ENCODE measurements at places on chromosomes 7 and 10.

DNA sequence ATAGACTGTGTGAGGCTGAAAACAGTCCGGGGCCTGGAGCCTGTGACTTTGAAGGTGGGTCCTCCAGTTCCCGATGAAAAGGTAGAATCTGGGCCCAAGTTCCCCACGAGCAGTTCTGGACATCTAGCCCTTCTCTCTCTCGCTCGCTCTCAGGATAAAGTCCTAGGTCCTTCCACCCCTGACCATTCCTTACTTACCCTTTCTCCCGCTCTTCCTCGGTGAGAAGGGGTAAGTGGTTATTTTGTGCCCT is 713 bp downstream of the IMMP2L start:
- DNase-seq, result no peak

GRCh38 chr7:1285556-1286301 is 53.1 kb downstream of the UNCX start:
- no peak for DNase-seq

DNA sequence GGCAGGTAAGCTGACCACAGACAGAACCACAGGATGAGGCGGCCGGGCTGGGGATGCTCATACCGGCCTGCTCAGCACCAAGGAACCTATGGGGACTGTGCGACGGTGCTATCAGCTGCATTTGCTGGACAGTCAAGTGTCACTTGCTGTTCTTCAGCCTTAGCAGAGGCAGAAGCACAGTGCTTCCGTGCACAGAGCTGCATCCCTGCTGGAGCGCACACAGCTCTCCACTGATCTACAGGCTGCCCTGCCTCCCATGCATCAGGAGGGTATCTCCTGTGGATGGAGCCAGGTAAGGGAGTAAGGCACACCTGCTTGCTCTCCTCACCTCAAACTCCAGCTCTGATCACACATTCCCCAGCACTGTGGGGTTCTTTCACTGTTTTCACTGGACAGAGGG is 97.5 kb downstream of the TNS3 start:
- DNase-seq, result no peak

DNA sequence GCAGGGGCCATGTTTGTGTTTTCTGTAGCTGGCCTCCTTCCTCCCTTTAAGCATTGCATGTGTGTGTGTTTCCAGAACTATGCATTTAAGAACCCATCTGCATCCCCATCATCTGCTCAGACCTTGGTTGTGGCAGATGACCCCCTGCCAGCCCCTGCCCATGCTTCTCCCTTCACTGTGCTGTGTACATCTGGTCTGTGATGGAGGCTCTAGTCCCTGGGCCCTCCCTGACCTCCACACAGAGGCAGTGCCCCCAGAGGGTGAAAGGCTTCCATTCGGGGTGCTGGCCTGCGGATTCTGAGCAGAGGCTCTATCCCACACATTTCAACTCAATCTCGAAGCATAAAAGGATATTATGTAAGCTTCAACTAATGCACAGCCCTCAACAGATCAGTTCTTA is 89.4 kb downstream of the TACC2 start:
- no peak for DNase-seq

GRCh38 chr7:122260336-122260735 is 44.2 kb downstream of the FEZF1 start:
- no peak for DNase-seq

DNA sequence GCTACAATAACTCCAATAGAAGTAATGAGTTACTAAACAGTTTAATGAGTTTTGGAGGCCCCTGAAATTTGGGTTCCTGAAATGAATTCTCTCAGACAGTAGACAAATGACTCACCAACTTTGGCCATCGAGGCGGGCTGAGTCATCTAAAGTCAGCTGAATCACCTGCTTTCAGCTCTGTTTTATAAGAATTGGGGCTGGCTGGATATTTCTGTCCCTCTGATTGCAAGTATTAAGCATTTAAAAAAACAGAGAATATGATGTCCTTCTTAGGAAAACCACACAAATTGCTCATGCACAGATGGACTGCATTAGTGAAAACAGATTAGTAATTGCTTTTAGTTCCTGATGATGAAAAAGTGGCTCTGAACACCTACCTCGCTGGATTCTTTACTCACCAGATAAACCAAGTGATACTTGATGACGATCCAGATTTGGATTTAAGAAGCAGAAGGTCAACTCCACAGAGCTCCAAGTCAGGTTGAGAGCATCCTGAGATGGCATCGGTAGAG is 59.1 kb downstream of the ZNF365 start:
- peak; percentile 33 for DNase-seq

GRCh38 chr10:123640016-123640535 is 26.1 kb upstream of the GPR26 start:
- no peak for DNase-seq

DNA sequence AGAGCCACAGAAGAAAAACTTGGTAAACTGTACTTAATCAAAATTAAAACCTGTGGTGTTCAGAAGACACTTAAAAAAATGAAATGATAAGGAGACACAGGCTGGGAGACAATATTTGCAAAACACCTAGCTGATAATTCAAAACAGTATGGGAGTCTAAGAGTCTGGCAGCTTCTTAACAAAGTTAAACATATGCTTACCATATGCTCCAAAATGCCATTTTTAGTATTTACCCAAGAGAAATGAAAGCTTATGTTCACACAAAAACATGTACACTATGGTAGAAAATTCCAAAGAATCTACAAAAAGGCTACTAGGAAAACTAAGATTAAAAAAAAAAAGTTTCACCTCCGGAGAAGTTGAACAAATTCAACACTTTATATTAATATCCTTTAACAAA is 48.6 kb downstream of the ITGB1 start:
- DNase-seq, result no peak

GRCh38 chr10:115355162-115355760 is 262.1 kb downstream of the ATRNL1 start:
- peak; percentile 31 for DNase-seq

DNA sequence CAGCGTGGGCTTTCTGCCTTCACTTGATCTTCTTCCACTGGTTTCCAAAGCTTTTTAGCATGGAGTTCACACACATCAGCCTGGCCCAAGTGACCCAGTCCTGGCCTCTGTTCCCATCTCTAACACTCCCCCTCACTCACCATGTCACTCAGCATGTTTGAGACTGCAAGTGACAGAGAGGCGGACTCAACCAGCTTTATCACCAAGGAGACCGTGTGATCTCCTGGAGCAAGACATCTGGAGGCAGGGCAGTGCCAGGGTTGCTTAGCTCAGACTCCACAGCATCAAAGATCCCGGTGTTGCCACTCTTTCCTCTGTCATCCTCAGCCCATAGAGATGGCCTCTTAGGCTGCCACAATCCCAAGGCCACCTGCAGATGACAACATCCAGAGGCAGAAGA is 39.4 kb downstream of the FAM241B start:
- DNase-seq, result no peak

DNA sequence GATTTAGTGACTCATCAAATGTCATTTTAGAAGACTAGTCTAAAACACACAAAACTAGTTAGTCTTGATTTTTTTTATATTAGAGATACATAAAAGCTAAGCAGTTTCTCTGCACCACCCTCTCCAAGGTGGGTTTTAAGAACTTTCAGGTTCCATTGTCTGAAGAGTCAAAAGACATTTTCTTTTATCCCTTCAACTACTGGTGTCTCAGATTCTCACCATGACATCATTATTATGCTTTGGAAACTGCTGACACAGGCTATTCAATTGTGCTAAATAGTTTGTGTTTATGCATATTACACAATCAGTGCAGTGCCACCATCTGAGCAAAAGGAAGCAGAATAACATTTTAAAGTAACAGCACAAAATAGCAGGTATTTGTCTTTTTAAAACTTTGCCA is 52.2 kb downstream of the IGF2BP3 start:
- no peak for DNase-seq

- DNase-seq, result peak; percentile 82
Observed at GRCh38 chr10:117442944-117443685, 67.9 kb upstream of the PDZD8 start.

- no peak for DNase-seq
Observed at GRCh38 chr7:44105832-44106231, 1.7 kb downstream of the AEBP1 start.

DNA sequence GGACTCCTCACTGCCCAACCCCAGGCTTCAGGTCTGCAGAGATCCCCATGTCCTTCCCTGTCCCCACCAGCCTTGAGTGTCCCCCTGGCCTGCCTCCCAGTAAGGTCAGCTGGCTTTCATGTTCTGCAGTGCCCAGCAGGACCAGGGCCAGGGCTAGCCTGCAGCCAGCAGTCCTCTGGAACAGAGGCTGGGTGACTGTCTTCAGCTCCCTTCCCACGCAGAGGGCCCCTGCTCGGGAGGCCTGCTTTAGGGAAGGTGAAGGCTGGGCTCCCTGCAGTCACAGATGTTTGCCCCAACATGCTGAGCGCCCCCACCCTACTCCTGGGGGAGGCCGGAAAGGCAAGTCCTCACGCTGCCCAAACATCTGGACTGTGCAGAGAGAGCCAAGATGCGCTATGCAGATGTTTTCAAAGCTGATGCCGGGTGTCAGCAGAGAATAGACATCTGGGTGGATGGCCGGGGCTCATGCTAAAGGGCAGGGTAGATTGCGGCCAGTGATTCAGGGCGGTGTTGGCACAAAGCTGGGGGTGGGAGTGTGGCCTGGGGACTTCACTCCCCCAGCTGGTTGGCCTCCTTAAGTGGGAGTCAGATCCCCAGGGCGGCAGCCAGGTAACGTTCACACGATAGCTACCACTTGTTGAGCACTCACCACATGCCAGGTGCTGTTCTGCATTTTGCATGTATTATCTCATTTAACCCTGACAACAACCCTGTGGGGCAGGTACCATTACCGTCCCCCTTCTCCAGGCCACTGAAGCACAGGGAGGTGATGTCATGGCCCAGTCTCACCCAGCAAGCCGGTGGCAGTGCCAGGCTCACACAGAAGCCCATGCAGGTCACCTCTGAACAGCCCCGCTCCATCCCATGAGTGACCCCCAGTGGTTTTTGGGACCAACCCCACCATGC is 71.2 kb upstream of the COL13A1 start:
- no peak for DNase-seq

DNA sequence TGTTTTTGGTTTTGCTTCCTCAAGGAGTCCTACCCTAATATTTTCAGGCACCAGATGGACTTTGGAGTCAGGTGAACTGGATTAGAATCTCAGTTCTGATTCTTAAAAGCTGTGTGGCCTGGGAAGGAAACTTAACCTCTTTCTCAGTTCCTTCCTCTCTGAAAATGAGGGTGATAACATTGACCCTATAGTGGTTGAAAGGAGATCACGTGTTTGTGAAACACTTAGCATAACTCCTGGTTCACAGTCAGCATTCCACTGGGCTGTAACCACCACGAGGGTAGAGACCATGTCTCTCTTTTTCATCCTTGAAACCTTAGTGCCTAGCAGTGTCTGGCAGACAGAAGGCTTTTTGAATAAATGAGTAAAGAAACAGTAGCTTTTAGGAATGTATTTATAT is 16.7 kb downstream of the LSMEM1 start:
- DNase-seq, result no peak

DNA sequence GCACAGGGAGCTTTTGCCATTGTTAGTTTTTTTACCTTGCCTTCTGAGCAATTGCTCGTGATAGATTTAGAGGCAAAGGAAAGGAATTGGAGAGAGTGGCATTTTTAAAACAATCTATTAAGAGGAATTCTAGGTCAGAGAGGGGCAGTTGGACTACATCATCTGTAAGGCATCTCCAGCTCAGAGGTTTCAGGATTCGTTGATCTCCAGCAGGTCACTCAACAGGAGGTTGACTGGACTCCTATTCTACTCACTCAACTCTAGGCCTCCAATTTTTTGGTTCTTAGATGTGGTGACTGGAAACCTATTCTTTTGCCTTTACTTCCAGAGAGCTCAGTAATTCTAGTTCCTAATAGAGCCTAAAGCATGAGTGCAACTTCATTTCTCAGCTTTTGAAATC is 42.8 kb downstream of the TBXAS1 start:
- no peak for DNase-seq

DNA sequence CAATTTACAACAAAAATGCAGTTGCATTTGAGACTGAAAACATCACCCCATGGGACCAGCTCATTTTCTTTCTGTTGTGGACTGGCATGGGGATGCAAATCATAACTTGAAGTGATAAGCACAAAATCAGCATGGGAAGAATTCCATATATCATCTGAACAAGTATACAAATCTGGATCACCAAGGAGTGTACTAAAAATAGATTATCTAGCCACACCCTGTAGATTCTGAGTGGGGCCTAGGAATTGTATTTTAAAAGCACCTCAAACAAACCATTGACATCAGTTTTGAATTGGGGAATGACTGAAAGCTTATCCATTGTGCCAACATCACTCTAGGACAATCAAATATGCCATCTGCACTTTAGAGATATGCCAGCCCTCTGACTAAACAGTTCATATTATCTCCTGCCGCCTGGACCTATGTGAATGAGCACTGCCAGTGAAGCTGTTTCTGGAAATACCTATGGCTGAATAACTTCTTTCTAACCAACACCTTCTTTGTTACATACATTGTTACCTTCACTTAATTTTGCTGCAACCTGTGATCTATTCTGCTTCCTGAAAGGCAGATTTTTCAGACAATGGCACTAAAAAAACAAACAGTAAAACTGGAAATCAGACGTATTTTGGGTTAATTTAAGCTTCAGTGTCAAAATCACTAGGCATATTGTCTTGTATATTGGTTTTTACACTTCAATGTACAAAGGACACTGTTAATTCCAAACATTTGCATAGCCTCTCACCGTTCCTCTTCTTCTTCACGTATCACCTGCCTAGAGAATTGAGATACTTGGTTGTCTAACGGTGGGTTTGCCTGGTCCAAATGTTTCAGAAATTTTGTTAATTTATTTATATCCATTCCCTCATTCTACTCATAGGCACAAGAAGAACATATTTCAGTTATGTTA is 42.4 kb upstream of the HGF start:
- no peak for DNase-seq

GRCh38 chr7:131109759-131110296 is 217.8 kb upstream of the MKLN1 start:
- DNase-seq, result peak; percentile 72

DNA sequence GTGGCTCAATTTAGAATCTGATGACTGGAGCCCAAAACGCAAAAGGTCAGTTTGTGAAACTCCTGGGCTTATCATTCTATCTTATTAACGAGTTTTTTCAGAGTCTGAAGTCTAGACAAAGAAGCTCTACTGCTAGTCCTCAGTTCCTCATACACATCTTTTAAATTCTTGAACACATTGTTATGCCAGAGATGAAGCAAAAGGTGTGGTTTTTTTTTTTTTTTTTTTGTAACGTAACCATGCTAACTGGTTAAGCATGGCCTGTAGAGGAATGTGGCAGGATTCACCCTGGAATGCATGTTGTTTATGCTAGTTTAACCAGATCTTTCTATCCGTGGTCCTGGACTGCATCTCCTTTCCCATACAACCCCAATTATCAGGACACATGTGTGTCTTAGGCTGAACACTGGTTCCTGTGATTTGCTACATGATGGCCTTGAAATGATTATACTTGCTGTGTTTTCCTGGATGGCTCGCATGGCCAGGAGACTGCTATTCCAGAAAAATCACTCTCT is 79.3 kb upstream of the MDFIC start:
- no peak for DNase-seq

GRCh38 chr10:118963933-118964332 is 65.6 kb upstream of the NANOS1 start:
- no peak for DNase-seq

GRCh38 chr10:113434950-113435349 is 117.9 kb upstream of the HABP2 start:
- DNase-seq, result no peak

- no peak for DNase-seq
Observed at GRCh38 chr7:34070511-34071323, 165.4 kb downstream of the BMPER start.

All from GM10248 (cell line).